ENCODE measurements at places on chromosomes 6 and 20.

DNA sequence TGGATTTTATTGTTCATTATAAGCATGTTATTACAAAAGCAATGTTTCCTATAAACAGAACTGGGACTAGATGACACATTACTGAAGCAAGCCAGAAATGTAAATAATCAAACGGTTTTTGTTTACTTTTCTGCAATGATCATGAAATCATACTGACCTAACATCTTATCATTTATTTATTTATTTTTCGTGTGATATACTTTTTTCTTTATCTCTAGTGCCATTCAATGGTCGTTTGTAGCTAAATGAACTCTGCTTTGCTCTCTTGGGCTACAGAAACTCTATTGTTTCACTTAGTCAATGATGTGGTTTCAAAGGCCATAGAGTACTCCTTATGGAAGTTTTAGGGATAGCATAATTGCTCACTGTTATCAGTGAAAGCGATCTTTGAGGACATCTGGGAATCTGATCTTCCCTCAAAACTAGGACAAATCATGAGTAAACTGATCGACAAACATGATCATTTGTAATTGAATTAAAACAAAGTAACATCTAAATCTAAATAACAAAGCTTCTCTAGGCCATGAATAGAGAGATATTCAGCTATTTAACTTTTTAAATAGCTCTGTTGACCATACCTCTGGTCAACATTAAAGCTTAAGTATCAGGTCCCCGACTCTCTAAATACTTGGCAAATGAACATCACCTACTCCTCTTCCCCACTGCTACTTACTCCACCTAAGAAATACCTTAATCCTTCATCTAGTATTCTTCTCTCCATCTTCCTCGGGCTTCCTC, 933.4 kb downstream of the TFAP2A start:
- no peak for DNase-seq

DNA sequence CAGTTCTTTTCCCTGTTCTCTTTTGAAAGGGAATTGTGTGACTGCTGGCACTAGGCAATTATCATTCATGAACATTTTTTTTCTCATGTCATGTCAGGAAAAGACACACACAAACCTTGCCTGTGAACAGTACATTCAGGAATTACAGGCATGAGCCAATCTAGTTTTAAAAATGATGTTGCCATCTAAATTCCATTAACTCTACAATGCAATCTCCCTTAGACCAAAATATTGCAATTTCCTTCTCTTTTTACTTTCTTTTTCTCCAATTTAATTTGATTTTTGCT, 127.5 kb upstream of the STMND1 start:
- no peak for DNase-seq

DNA sequence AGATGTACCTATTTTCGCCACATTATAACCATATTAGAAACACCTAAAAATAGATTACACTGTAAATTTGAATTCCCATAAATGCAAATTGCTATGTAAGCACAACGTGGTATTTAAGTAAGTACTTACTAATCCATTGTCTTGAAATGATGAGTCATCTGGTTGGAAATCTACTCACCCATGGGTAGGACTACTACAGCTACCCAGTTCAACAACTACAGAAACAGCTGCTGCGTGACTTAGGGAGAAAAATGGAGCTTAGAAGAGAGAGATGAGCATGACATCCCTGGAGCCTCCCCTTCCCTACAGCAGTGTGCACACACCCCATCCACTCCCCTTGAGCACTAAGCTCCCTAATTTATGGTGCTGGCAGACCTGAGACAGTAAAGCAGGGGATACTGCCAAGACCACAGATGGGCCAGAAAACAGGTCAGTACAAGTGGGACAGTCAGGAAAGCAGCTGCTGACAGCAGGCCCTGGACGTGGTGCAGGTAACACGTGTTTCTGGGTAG, 26.9 kb downstream of the RRAGD start:
- no peak for DNase-seq

DNA sequence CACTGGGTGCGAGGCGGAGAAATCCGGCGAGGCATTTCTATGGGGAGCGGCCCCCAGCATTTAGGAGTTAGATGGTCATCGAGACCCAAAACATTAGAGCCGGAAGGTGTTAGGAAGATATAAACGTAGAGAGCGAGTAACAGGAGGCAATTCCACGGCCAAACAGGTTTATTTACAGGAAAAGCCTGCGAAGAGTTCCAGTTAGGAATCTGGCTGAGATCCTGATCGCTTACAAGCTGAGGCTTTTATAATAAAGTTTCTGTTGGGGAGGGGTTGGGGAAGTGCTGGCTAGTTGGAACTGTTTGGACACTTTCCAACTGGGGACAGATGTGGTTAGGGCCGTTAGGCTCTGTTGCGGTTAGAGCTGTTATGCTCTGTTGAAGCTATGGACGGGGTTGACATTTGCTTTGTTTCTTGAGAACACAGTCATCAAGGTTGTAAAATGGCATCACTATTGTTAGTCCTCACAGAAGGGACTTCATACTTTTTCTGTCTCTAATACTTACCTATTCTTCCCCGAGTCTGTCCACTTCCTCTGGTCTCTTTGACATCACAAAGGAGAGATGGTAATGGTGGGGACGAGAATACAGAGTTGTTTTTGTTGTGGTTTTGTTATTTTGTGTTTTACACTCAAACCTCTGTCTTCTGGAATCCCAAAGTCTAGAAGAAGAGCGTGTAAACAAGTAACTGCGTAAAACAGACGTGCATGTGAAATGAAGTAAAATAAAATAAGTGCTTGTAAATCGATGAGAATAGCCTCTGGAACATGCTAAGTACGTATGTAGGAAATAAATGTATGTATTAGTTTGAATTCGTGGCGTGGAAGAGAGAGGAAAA, 554 bp upstream of the ZSCAN31 start:
- peak; percentile 76 for DNase-seq

- no peak for DNase-seq
These were observed 234.6 kb upstream of the ID4 start for GRCh38 chr6:19602434-19603013.

DNA sequence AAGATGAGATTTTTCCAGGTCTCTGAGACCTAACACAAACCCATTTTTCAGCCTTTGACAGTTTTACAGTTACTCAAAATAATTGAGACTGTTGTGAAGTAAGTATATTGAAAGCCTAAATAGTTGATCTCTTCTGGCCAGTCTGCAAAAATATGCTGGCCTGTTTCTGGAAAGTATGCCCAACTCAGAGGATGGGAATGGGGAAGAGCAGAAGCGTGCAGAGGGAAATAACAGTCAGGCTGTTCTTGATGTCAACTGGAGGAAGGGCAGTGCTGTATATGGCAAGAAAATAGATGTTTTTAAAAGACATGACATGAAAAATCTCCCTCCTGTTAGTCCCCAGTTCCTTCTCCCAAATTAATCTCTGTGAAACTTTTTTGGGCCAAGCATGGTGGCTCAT, 3.8 kb downstream of the GID8 start:
- DNase-seq, result no peak

GRCh38 chr6:161272635-161273273, 1.1 kb downstream of the AGPAT4 start:
- DNase-seq, result no peak

DNA sequence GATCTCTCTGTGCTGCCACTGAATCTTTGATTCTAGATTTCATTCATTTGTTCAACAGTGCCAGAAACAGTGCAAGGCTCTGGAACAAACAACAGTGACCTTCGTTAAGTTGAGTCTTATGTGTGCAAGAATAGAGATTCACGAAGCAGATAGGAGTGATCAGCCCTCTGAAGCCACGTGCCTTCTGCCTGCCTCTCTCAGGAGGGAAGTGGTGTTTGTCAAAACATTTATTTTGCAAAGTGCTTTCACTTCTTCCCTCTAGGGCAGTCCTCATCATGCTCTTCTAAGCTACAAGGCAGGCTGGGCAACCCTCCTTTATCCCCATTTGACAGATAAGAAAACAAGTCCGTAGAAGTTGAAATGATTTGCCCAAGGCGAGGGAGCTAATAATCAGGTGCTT, 204.3 kb downstream of the TFAP2C start:
- DNase-seq, result no peak

DNA sequence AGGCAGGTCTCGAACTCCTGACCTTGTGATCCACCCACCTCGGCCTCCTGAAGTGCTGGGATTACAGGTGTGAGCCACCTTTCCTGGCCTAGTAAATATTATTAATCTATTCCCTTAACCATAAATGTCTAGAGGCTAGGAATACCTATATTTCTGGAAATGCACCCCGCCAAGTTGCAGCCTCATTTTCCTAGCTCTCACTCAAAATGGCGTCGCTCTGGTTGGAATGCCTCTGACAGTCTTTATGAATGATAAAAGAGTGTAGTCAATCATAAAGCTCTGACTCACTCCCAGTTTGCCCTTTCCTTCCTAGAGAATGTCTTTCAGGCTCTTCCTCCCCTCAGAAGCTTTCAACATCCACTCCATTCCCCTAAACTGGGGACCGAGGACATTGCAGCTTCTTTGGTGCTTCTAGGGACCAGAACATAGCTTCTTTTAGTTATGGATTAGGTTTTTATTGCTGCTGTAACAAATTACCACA, 14.1 kb upstream of the TRIM26 start:
- DNase-seq, result no peak

- DNase-seq, result no peak
These were observed 35.3 kb downstream of the GRM4 start for GRCh38 chr6:34110610-34111009.

DNA sequence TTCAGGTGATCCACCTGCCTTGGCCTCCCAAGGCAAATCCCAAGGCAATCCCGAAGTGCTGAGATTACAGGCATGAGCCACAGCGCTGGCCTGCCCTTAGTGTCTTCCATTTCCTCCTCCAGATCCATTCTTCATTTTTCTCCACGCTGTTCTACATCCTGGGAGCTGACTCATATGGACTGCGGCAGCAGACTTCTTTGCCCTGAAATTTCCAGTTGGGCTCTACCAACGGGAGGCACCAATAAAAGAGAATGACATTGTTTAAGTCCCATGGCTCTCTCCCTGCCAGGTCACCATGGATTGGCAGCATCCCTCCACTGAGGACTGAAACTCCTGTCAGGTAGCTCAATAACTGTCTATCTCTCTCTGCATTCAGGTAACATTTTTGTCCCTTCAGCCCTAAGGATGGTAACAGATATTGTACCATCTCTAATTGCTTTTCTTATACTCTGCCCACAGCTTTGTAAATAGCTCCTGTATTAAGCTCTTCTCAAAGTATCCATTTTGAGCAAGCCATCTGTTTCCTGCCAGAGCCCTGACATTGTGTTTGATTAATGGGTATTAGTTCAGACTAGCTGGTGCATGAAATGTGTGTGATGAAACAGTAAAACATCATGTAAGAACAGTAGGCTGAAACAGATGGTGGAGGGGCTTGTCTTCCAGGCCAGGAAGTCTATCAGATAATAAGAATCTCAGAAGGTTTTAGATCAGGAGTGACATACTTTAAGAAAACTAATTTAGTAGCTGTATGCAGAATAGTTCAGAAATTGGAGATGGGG, 3.6 kb downstream of the TBCC start:
- DNase-seq, result peak; percentile 79

GRCh38 chr6:40713002-40713719, 126.0 kb upstream of the LRFN2 start:
- no peak for DNase-seq

DNA sequence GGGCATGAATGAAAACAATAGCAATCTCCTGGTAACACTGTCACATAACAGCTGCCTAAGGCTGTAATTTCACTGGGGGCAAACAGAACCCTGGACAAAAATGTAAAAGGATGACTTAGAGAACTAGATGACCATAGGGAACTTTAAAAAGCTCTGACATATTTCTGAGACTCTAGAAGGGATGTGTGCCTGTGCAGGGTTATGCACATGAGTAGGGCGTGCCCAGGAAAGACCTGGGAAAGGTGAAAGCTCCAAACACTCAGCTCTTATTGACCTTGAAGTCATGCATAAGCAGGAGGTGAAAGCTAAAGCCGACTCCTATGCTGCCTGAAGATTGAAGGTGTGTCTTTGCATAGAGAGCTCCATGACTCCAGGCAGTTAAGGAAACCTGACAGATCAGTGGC, 118.4 kb upstream of the BTBD3 start:
- DNase-seq, result no peak

DNA sequence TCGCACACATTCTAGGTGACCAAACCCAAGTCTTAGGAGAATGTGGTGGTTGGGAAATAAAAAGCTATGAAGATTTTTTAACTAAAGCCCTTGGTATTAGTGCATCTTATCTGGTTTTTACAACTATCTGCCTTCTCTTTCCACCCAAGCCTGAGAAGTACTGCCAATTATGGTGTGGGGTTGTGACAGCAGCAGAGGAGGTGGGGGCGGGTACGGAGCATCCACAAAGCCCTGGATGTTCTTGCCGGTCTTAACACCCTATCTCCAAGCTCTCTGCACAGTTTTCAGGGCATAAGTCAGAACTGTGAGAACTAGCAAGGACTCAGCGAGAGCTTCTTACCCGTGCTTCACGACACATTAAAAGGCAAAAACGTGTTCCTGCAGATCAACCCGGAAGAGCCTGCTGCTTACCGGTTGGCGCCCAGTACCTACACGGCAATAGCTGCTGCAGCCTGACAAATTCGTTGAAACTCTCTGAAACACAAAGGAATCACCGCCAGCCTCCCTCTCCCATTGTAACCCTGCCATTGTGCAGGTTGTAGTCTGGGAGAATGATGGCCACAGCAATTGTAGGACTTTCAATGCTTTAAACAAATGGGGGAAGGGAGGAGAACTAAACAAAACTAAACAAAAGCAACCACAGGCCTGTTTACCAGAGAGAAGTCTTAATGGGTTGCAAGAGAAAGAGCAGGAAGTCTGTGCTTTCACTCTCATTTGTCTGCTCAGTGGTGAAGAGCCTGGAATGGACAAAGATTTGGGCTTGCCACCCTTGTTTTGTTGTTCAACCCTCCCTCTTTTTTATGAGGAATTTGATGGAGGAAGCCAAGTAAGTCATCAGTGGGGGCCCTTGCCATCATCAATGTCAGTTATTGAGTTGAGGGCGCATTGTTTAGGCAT, 461.0 kb upstream of the JARID2 start:
- no peak for DNase-seq

- no peak for DNase-seq
These were observed 80.2 kb downstream of the PLCB4 start for GRCh38 chr20:9149087-9149486.

GRCh38 chr6:12582421-12583110, 134.0 kb upstream of the PHACTR1 start:
- no peak for DNase-seq

DNA sequence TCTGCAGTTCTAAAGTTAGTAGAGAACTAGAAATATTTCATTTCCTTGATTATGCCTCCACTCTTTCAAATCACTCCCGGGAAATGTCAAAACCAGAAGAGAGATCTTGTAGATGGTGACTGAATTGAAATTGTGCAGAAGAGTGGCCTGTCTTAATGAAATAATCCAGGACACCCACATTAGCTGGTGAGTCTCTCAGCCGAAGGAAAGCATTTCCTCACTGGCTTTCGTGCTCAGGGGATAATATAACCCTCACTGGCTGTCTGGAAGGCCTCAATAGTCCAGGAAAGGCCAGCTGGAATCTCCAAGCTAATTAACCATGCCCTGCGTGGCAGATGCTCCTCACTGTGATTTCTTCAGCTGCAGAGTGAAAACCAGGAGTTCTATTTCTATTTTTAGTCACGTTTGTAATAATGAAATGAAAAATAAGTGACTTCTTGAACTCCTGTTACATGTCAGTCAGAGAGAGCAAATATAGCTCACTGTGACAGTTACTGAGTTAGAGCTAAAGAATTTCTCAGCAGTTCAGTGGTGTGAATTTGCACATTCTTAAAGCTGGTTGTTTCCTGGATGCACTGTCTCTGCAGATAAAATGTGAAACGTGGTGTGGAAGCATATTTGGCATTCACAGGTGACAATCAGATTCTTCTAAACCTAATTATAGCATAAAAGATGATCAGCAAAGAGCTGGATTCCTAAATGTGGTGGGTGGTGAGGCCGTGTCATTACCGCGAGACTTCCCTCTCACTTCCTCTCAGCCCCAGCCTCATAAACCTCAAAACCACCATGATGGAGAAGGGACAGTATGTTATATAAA, 211.7 kb downstream of the LMBRD1 start:
- DNase-seq, result peak; percentile 61

- DNase-seq, result peak; percentile 6
These were observed 37.0 kb upstream of the SAMHD1 start for GRCh38 chr20:36988494-36988966.
